Ecto neural progenitor cell (in vitro differentiated cells): ENCODE measurements at places on chromosomes 1 and 21.

DNA sequence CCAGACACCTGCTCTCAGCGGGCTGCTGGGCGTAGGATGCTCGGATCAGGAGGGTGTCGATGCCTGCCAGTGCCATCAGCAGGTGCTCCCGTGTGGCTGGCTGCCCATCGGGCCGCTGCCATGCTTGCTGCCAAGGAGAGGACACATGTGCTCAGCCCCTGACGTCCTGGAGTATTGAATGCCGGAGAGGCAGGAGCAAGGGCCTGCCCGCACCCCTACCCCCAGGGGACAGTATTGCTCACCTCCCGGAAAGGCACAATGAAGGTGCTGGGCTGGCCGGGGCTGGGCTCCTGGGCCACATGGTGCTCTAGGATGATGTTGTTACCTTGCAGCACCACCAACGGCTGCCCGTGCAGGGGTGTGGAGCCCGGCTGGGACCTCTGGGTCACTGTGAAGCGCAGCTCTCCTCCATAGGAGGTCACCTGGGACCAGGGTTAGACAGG lies 61.5 kb downstream of the HSPG2 start:
- DNase-seq, result no peak

GRCh38 chr21:34073749-34074282 lies 438 bp downstream of the MRPS6 start:
- DNase-seq, result peak; percentile 60

GRCh38 chr1:26275580-26276431 lies 4.1 kb upstream of the SH3BGRL3 start:
- DNase-seq, result peak; percentile 81

GRCh38 chr1:58971629-58972140 lies 187.8 kb upstream of the JUN start:
- no peak for DNase-seq

- no peak for DNase-seq
Observed at GRCh38 chr1:89723863-89724262, 90.9 kb downstream of the LRRC8C start.

GRCh38 chr1:208036106-208036808 lies 125.3 kb upstream of the CD34 start:
- DNase-seq, result no peak

GRCh38 chr1:90074137-90074536 lies 79.2 kb downstream of the ZNF326 start:
- no peak for DNase-seq

GRCh38 chr21:29332461-29333362 lies 34.0 kb downstream of the BACH1 start:
- no peak for DNase-seq

DNA sequence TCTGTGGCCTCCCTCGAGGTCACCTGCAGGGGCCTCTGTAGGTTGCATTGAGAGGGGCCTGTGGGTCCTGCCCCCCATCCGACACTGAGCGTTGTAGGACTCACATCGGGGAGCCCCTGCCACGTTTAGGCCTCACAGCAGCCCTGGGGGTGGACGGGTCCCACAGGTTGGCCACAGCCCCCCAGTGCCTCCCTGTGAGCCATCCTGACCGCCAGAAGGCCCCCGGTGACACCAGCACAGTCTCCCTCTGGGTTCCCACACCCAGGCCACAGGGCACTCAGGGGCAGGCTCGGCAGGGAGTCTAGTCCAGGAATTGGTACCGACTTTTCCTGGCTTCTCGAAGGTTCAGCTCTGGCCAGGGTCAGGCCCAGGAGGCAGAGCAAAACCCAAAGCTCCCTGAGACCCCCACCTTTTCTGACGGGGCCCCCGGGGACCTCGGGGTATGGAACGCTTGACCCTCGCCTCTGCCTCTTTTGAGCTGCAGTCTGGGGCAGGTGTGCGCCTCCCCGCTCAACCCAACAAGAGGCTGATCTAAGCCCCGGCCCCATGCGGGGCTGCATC lies 13.9 kb upstream of the POFUT2 start:
- no peak for DNase-seq

- no peak for DNase-seq
Observed at GRCh38 chr1:65189576-65190115, 41.6 kb downstream of the AK4 start.

DNA sequence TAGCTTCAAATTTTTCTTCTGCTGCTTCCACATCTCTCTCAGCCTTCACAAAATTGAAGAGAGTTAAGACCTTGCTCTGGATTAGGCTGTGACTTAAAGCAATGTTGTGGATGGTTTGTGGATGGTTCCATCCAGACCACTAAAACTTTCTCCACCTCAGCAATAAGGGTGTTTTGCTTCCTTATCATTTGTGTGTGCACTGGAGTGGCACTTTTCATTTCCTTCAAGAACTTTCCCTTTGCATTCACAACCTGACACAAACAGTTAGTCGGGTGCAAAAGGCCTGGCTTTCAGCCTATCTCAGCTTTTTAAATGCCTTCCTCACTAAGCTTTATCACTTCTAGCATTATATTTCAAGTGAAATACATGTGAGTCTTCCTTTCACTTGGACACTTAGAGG lies 30.3 kb downstream of the DENND1B start:
- DNase-seq, result no peak

GRCh38 chr1:22418933-22419382 lies 32.7 kb upstream of the ZBTB40 start:
- no peak for DNase-seq

GRCh38 chr1:28365864-28366263 lies 3.7 kb upstream of the PHACTR4 start:
- DNase-seq, result no peak

DNA sequence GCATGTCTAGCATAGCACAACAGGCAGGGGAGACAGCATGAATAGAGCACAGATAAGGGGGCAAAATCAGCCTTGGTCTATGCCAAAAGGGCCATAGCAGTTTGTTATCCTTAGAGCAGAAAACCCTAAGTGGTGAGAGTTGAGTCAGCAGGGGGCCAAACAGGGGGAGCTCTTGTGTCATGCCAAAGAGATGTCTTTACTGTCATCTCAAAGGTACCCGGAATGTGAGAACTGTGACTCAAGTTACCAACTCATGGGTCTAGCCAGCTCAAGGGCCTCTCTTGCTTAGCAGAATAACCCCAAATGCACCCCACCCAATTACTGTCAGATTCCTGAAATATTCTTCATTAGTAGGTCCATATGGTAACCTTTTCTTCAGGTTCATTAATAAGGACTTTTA lies 45.9 kb upstream of the NRDC start:
- DNase-seq, result no peak

GRCh38 chr1:242842094-242842493 lies 317.6 kb upstream of the PLD5 start:
- DNase-seq, result no peak

GRCh38 chr1:77031106-77031662 lies 163.9 kb downstream of the ST6GALNAC5 start:
- DNase-seq, result no peak

DNA sequence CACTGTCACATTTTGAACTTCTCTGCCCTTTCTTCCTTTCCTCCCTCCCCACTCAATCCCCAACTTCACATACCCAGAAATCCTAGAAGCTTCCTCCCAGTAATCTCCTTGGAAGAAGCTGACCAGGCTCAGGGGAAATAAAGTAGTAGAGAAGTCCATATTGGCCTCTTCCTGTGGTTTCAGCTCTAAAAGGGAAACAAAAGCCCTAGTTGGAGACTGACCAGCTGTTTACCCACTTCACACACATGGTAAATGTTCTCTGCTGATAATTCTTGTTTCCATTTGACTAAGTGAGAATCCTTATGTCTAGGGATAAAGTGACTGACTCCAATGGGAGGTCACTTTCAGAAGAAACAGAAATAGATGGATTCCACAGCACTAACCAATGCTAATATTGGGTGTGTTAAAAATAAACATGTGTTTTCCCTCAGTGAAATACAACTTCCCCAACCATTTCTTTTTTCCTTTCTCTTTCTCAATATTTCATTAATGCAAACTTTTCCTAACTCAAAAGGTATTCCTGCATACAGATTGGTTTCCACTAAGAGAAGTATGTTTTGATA lies 178.9 kb upstream of the DPT start:
- DNase-seq, result no peak

- peak; percentile 85 for DNase-seq
Observed at GRCh38 chr1:27383039-27383605, at the start of gene CD164L2. Gene CD164L2, minus strand, starts transcription at chr1:27383333. Its CDS starts 94 bp downstream, at chr1:27383239.

GRCh38 chr1:241627453-241628259 lies 12.5 kb downstream of the CHML start:
- no peak for DNase-seq

DNA sequence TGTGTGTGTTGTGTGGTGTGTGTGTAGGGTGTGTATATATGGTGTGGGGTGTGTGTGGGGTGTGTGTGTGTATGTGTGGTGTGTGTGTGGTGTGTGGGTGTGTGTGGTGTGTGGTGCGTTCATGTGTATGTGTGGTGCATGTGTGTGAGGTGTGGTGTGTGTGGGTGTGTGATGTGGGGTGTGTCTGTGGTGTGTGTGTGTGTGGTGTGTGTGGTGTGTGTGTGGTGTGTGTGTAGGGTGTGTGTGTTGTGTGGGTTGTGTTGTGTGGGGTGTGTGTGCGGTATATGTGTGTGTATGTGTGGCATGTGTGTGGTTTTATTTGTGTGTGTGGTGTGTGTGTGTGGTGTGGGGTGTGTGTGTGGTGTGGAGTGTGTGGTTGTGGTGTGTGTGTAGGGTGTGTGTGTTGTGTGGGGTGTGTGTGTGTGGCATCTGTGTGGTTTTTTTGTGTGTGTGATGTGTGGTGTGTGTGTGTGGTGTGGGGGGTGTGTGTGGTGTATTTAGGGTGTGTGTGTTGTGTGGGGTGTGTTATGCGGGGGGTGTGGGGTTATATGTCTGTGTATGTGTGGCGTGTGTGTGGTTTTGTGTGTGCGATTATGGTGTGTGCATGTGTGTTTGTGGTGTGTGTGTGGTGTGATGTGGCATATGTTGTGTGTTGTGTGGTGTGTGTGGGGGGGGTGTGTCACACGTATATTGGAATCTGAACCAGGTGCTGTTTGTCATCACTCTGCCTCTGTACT lies 17.1 kb upstream of the ZBTB21 start:
- DNase-seq, result peak; percentile 35

- no peak for DNase-seq
Observed at GRCh38 chr1:225813214-225813964, 3.5 kb downstream of the EPHX1 start.

DNA sequence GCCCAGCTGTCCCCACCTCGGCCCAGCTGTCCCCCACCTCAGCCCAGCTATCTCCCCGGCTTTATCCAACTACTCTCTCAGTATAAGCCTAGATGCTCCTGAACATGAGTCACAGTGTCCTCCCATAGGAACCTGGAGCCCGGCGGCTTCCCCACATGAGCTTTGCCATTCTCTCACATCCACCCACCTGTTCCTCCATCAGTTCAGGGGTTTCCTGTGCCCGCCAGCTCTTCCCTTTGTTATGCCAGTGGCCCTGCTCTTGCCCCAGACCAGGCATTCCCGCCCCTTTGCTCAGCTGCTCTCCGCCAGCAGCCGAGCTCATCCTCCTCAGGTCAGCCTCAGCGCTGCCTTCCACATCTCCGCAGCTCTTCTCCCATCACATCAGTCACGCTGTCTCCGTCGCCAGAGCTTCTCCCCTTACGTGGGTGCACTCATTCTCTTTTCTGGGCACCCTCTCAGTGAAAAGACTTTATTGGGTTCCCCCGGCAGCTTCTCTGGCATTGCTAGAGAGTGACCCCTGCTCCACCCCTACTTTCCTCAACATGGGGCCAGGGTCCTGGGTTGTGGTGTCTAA lies 89.5 kb upstream of the CSF3R start:
- no peak for DNase-seq

DNA sequence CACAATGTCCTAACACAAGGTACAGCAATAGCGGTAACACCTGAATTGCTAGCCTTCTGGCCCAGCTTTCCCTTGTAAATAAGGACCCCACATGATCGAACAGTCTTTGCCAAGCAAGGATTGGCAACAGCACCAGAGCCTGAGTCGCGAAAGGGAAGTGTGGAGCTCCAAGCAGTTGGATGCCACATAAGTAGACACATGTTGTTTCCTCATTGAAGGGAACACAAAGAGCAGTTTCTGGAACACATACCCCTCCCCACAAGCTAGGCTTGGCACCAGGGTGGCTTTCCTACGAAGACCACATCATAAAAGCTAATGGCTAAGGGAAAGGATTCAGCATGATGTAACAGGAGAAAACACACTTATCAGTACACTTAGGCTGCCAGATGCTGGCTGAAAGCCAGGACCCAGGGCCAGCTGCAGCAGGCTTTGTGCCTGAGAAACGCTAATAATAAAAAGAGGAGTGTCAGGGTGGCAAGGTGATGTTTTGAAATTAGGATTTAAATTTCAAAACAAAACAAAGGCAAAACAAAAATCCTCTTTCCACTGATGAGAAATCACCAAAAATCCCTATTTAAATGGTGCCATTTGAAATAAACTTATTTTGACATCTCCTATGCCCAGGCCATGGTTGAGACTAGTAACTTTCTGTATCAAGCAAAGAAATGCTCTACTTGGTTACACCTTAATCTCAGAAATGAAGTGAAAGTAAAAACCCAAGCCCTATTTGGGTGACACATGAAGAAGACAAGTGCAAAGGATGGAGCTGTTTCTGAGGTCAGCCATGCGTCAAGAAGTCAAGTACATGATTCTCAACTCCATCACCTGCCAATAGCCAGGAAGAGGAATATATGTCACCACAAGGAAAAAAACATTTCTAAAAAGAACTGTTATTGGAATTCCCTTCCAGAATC lies 11.9 kb upstream of the CPLANE2 start:
- DNase-seq, result no peak

GRCh38 chr1:184113251-184113650 lies 61.7 kb downstream of the TSEN15 start:
- no peak for DNase-seq

DNA sequence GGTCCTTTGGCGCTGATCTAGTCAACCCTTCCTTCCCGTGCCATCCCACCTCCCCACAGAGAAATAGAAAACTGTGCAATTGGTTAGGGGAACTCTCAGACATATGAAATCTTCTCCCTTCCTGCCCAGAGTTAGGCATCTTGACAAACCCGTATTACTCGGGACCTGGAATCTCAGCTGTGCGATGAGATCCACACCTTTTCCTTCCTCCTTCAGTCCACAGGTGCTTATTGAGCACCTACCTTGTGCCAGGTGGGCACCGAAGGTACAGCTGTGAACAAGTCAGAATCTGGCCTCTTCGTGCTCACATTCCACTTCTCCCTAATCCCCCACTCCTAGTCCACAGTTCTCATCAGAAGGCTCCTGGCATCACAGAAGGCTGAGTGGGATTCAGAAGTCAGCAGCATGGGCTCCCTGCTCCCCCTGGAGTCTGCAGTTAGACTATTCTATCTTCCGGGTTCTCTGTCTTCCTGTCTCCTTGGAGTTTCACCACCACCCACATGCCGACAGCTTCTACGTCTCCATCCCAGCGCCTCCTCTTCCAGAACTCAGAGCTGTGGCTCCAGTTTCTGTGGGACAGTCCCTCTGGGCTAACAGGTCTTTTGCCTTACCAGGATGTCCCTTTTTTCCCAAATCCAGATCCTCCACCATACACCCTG lies 23.0 kb downstream of the KNCN start:
- no peak for DNase-seq

- DNase-seq, result no peak
Observed at GRCh38 chr1:169884634-169885033, 9.1 kb downstream of the SCYL3 start.
